ENCODE measurements at places on chromosomes 5 and 9.

GRCh38 chr9:80144856-80145255, 573.1 kb downstream of the TLE4 start:
- DNase-seq, result no peak

DNA sequence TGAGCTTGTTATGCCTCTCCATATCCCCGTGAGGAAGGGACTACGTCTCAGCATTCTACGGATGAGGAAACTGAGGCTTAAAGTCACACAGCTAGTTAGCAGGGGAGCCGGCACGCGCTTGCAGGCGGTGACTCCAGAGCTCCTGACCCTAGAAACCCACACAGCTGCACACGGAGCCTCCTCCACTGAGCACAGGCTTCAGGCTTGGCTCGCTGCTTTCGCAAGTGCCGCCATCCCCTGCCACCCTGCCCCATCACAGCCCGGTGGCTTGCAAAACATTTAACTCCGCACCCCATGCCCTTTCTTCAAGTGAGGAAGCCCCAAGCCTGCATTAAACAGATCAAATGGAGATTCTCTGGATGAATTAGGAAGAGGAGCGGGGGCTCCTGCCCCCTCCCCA, 138.3 kb downstream of the HSD17B3 start:
- no peak for DNase-seq

DNA sequence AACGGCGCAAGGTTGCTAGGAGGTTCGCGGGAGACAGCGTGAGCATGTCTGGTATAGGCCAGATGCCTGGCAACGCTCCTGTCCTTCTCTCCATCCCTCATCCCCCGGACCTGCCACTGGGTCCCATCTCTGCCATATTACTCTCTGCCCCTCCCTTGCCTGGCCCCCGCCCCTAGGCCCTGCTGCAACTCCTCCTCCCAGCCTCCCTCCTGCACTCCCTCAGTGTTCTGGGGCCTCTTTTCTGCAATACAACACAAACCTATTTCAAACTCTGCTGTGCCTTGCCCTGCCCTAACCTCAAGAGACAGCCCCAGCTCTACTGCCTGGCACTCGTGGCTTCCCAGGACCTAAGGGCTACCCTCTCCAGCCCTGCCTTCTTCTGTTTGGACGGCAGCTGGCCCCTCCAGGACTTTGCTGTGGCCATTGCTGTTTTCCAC, 8.9 kb upstream of the DBN1 start:
- no peak for DNase-seq

- DNase-seq, result no peak
These were observed 26.3 kb upstream of the TTC1 start for GRCh38 chr5:159982421-159983173.

DNA sequence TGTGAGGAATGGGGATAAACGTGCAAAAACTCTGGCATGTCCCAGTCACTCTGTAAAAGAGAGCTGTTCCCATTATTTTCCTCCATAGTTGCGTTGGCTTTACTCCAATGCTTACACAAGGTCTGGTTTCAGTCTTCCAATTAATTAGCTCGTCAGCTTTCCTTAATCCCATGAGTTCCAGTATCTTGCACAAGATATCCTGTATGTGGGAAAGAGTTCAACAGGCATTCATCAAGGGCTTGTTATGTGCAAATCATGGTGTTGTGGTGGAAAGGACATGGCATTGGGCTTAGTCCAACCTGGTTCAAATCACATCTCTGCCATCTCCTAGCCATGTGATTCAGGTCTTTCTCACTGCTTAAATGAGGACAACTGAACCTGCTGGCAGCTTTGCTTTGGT, 77.5 kb upstream of the PANK3 start:
- no peak for DNase-seq

- DNase-seq, result no peak
These were observed 86.1 kb downstream of the SH3TC2 start for GRCh38 chr5:148976569-148977381.

DNA sequence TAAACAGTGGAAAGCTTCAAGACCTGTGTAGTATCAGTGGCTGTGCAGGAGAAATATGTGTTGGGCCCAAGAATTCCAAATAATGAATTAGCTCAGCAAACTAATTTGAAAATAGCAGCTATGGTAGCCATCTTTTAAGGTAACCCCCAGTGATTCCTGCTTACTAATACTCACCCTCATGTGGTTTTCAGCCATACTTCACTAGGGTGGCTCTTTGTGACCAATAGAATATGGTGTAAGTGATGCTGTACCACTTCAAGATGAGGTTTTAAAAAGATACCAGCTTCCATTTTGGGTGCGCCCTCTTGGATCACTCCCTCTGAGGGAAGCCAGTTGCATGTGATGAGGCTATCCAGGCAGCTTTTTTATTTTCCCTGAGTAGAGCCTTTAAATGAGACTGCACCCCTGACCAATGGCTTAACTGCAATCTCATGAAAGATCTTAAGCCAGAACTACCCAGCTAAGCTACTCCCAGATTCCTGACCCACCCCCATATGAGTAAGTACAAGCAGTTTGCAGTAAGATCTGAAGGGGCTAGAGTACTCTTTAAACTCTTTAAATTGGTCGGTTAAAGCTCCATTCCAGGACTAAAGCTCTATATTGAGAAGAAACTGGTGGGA, 58.3 kb downstream of the UHRF2 start:
- no peak for DNase-seq

- DNase-seq, result no peak
These were observed 16.9 kb upstream of the NANS start for GRCh38 chr9:98039607-98040017.

DNA sequence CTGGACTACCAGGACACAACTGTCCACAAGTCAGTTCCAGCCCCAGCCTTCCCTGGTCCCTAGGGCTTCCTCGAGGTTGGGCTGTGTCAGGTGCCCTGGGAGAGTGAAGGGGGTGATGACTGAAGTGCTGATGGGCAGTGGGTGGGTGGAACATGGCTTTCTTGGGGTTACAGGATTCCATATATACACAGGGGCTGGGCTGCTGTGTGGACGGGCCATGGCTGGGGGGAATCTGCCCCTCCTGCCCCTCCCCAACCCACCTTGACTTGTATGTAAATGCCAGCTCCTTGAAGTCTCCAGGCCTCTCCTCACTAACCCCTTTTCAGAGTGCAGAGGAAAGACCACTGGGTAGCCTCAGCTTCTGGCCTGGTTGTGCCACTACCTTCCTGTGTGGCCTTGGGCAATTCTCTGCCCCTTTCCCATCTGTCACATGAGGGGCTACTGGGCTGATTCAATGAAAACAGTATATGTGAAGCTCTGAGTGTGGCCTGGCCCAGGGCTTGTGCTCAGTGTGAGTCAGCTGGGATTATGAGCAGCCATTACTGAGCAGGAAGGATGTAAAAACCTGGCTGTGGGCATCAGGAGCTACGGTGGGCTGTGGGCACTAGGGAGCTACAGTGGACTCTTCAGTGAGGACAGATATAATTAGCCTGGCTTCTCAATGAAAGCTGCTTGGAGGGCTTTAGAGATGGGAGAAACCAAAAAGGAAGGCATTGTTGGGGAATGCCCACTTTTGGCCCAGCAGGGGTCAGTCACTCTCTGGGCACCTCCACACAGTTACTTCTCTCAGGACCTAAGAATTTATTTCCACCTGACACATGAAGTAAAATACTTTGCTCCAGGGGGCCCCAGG, 23.3 kb downstream of the PITX1 start:
- DNase-seq, result no peak

DNA sequence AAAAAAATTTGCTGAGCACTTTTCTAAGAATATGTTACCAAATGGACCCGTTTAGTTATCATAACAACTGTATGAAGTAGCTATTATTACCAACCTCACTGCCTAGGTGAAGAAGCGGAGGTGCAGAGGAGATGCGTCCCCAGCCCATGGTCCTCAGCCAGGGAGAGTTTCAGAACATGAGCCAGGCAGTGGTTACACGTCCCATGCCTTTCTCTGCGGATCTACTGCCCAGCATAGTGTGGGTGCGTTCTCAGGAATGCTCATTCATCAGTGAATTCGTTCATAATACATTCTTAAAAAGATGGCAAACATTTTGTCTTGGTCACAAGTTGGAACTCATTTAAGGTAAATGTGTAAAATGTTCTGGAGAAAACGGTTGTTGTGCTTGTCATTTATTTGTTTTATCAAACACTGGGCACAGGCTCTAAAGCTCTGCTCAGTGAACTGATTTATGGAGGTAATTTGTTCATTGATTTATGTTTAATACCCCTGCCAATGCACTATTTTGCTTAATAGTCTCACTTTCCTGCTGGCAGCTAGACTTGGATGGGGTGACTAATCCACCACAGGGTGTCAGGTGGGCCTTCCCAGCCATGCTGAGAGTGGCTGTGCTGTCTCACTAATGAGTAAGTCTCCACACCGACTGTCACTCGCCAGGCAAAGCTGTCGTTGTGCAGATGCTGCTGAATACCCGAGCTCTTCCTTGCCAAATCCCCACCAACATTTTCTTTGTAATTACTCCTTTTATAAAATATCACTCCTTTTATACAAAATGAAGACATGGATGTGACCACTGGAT, 248.8 kb downstream of the TENT4A start:
- DNase-seq, result no peak

GRCh38 chr9:110308633-110309038, 29.0 kb downstream of the TXNDC8 start:
- DNase-seq, result no peak

All from HFF-Myc (cell line).